Activated CD8-positive, alpha-beta memory T cell treated with anti-CD3 and anti-CD28 coated beads for 1 hour (primary cell): ENCODE measurements at places on chromosomes 12 and 14.
A peak's percentile ranks its signal among the peaks of the same experiment; 100 is the strongest.

DNA sequence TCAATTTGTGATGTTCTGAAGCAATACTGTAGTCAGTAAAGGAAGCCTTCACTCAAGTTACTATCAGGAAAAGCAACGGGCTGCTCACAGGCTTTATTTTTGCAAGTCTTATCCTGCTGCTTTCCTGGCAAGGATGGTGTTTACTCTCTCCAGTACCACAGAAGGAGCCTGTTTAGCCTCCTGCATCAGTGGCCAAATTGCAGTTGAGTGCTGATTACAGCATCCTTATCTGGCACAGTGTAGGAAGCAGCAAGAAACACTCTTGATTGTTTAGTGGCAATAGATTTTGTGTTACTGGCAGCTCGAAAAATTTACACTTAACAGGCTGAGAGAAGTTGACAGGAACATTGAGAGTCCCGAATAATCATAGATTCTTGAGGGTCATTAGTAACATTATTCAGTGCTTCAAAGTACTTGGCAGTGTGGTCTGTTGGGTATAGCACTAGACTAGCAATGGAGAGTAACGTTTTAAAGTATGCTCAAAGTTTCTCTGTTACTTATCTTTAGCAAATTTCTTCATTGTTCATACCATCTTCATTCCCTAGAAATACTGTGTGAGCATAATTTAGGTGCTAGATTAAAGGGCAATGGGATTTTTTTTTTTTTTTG, 11.7 kb downstream of the TULP3 start:
- no peak for DNase-seq

GRCh38 chr14:102738373-102739189, 38.7 kb upstream of the TRAF3 start:
- DNase-seq, result no peak

DNA sequence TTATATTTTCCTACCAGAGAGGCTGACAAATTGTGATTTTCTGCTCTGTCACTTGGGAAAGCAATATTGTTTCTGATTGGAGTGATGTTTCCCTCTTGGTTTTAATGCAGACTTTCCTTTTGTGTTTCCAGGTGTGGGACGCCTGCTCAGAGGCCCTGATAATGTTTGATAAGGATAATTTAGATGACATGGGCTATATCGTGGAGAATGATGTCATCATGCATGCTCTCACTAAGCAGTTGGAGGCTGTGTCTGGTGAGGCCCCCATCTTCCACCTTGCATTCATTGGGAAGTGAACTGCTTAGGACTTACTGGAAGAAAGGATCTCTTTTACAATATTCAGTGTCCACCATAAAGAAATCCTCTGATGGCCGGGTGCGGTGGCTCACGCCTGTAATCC, 5.6 kb downstream of the COQ6 start:
- DNase-seq, result no peak

DNA sequence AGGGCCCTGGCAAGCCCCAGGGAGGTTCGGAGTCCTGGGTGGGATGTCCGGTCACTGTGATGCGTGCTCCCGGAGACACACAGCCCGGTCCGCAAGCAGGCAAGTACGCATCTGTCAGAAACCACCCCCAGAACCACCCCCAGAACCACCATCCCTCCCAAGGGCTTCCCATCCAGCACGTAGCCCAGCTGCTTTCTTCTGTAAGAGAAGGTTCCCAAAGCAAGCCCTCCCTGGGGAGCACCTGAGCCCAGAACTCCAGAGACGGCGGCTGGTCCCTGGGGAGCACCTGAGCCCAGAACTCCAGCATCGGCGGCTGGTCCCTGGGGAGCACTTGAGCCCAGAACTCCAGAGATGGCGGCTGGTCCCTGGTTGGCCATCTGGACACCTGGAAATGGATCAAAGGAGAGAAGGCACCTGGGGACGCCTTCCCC, 2.6 kb upstream of the FBRSL1 start:
- no peak for DNase-seq

- no peak for DNase-seq
These were observed 18.0 kb upstream of the NT5DC3 start for GRCh38 chr12:103858953-103859601.

DNA sequence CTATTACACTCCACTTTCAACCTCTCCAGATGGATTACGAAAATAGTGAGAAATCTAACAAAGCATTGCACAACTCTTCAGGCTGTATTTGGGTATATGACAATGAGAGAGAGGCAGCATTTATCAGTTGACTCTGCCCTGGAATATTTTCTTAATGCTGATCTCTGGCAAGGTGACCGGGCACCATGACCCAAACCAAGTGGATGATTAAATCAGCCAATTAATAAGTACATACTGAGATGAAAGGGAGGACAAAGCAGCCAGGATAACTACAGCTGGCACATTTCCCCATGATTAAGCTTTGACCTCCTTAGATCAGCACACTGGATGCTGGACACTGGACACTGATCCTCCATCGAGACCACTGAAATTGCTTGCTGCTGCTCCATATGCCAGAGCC, 218.2 kb downstream of the ASCL1 start:
- no peak for DNase-seq

GRCh38 chr12:131509701-131510100, 201.2 kb upstream of the SFSWAP start:
- no peak for DNase-seq

- no peak for DNase-seq
These were observed 778 bp downstream of the AGAP2 start for GRCh38 chr12:57737467-57738460.

DNA sequence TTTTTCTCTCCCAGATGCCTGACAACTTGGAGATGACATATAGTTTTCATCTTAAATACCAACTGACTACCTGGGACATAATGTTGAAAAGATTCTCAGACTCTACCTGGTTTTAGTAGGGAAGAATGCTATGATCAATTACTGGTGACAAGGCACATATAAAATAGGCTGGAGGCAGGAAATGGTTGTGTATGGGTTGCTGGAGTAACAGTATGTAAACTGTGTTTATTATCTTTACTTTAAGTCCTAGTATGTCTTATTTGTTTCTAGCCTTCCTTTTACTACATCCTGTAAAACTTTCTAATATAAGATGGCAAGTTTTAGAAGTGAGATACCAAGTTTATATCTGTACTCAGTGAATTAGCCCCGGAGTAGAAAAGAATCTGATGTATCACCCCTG, 98.1 kb downstream of the NUBPL start:
- DNase-seq, result no peak

GRCh38 chr12:76746516-76746915, 17.4 kb upstream of the ZDHHC17 start:
- DNase-seq, result no peak

- no peak for DNase-seq
These were observed 89.6 kb upstream of the SOX5 start for GRCh38 chr12:24039113-24039525.

DNA sequence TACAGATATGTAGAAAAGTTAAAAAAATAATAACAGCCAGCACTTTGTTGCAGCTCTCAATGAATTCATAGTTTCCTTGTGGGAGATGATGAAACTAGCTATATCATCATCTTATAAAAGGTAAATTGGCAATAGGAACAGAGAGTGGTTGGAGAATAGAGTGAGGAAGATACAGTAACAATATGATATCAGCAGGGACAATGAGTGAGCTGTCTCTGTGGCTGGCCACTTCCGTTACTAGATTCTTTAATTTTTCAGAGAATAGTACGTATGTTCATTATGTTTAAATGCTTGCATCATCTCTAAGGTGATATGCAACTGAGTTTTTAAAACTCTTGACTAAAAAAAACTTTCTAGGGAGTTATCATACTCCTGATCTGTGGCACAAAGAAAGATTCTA, 1006.2 kb upstream of the FLRT2 start:
- DNase-seq, result no peak

- DNase-seq, result peak; percentile 14
These were observed 34.3 kb upstream of the SLC38A1 start for GRCh38 chr12:46303039-46303666.

DNA sequence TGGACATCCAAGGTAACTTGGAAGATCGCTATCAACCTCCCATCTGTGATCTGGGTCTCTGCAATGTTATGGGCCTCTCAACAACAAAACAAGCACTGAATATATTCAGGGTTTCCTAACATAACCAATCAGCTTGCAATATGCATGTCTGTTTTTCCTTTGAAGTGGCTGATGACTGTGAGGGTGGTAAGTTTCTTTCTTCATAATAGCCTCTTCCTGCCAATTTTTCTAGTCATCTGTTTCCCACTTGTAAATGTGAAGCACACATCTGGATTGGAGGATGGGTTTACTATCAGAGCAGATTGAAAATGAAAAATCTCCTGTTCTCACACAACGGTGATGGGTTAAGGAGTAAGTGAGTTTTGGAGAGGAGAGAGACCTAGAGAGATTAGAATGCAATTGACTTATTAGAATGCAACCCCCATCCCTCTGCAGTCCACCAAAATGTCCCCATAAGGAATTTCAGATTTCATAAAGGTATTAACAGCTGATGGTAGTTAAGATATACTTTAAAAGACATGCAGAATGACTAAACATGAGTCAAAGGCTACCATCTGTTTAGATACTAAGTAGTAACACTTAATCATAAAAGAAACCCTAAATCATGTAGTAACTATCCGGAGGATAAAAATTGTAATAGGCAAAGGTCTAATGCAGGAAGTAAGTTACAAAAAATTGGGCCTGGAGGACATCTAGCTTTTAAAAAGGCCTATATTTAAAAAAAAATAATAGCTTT, 58.4 kb upstream of the SAV1 start:
- DNase-seq, result no peak

- peak; percentile 60 for DNase-seq
These were observed 12.3 kb downstream of the CCDC88C start for GRCh38 chr14:91405241-91405721.

- DNase-seq, result no peak
These were observed 413.8 kb upstream of the SOX5 start for GRCh38 chr12:24363177-24363754.

- DNase-seq, result no peak
These were observed 24.0 kb downstream of the FKBP11 start for GRCh38 chr12:48901278-48901677.

GRCh38 chr12:76410781-76411180, 62.6 kb upstream of the BBS10 start:
- no peak for DNase-seq

GRCh38 chr14:31212893-31213292, 5.3 kb upstream of the HECTD1 start:
- DNase-seq, result no peak

DNA sequence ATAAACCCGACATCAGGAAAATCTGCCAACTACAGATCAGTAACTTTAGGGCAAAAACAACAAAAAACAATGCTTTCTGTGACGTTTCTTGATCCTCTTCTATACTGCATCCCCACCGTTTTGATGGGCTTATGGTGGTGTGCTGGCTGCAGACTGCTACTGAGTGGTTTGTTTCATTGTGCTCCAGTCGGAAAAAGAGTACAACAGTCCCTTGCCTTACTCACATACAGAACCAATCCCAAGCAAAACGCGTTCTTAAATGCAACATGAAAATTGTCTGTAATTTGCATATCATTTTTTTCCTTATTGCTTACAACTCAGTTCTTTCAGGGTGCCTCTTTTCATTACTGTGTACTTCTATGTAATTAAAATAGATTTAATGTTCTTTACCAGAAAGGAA, 2.3 kb downstream of the ETV6 start:
- no peak for DNase-seq

GRCh38 chr14:86911486-86911885, 1081.5 kb downstream of the GALC start:
- no peak for DNase-seq

DNA sequence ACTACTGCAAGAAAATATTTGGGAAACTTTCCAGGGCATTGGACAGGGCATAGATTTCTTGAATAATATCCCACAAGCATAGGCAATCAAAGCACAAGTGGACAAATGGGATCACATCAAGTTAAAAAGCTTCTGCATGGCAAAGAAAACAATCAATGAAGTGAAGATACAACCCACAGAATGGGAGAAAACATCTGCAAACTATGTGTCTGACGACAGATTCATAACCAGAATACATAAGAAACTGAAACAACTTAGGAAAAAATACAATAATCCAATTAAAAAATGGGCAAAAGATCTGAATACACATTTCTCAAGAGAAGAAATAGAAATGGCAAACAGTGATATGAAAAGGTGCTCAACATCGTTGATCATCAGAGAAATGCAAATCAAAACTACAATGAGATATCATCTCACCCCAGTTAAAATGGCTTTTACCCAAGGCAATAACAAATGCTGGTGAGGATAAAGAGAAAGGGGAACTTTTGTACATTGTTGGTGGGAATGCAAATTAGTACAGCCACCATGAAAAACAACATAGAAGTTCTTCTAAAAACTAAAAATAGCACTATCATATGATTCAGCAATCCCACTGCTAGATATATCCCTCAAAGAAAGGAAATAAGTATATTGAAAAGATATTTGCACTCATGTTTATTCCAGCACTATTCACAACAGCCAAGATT, 33.8 kb upstream of the ATP2B1 start:
- no peak for DNase-seq

- DNase-seq, result no peak
These were observed 298.5 kb downstream of the ERC1 start for GRCh38 chr12:1289371-1290155.

- no peak for DNase-seq
These were observed 840 bp downstream of the SIX4 start for GRCh38 chr14:60723116-60723906.

GRCh38 chr12:122684297-122684813, 18.8 kb downstream of the HCAR2 start:
- no peak for DNase-seq

DNA sequence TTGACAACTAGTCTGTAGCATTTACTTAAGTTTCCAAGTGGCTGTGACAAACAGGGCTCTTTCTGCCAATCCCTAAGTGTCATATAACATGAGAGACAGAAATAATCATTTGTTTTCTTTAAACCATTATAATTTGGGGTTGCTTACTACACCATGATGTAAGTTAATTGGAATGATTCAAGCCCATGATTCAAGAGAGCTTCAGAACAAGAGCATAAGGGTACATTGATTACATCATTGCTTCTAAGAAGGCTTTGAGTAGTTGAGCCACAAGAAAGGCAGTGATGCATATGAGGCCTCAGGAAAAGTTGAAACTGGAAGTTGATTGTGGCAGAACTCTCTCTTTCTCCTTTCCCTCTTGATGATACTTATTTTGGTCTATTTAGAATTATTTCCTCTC, 444.0 kb downstream of the CCER1 start:
- DNase-seq, result no peak

- DNase-seq, result no peak
These were observed 26.4 kb upstream of the STAB2 start for GRCh38 chr12:103560604-103561101.

GRCh38 chr12:132711080-132711843, 620 bp downstream of the PGAM5 start:
- no peak for DNase-seq
